Lower leg skin (tissue), 4 donors: ENCODE measurements at places on chromosomes 12 and 14. TPM values are rescaled to one million over a fixed set of nuclear protein-coding genes. Genes with fewer than 3 reads are reported as not detected.

GRCh38 chr12:117134059-117134458 is 34.8 kb upstream of the TESC start:
- DNase-seq: no peak

DNA sequence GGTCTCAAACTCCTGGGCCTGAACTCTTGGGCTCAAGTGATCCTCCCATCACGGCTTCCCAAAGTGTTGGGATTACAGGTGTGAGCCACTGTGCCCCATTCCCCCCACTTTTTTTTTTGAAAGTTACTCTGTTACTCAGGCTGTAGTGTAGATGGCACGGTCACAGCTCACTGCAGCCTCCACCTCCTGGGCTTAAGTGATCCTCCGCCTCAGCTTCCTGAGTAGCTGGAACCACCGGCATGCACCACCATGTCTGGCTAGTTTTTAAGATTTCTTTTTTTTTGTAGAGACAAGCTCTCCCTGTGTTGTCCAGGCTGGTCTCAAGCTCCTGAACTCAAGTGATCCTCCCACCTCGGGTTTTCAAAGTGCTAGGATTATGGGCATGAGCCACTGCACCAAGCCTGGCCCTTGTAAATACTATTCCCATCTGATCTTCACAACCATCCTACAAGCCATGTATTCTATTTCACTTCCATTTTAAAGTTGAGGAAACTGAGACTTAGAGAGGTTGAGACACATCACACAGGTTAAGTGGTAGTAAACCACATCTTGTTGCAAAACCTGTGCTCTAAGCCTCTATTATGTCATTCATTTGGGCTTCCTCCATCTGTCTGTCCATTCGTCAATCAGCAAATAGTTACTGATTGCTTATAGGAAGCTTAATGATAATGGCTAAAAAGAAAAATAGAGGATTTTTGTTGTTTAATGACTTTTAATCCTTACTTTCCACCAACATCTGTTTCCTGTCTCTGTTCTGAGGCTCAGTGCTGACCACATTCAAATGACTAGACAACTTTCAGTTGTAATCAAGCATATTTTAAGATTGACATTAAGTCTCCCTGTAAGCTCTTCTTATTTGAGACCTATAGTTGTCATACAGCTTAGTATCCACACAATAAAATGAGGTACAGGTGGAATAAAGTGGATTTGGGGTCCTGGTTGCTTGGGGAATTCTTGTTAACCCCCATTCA is 9.2 kb downstream of the ASCL4 start:
- DNase-seq: no peak

DNA sequence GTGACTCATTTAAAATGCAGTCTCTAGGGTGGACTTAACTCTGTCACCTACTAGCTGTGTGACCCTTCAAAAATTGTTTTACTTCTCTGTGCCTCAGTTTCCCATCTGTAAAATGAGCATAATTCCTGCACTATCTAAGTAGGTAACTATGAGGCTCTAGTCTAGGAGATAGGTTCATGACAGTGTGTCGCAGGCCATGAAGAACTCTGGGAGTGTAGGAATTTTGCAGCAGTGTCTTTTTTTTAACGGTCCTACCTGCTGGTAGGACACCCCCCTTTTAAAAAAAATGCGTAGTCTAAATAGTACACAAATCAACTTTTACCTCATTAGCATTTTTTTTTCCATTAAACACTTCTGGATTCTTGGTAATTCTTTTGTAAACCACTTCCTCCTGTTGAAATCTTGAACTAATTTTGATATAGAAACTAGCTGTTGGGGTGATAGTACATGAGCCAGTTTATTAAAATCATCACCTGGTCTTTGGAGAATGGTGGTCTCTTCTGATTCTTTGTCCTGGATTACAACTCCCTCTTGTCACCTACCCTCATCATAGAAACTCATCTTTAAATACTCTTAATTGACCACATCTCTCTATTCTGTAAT is 86.0 kb upstream of the SLC38A2 start:
- DNase-seq: no peak

The CLEC4C gene
- not detected for total RNA-seq

GRCh38 chr14:31133133-31133532 is 74.5 kb downstream of the HECTD1 start:
- DNase-seq: no peak
